AG09309 (cell line): ENCODE measurements at places on chromosomes 7 and 10.

DNA sequence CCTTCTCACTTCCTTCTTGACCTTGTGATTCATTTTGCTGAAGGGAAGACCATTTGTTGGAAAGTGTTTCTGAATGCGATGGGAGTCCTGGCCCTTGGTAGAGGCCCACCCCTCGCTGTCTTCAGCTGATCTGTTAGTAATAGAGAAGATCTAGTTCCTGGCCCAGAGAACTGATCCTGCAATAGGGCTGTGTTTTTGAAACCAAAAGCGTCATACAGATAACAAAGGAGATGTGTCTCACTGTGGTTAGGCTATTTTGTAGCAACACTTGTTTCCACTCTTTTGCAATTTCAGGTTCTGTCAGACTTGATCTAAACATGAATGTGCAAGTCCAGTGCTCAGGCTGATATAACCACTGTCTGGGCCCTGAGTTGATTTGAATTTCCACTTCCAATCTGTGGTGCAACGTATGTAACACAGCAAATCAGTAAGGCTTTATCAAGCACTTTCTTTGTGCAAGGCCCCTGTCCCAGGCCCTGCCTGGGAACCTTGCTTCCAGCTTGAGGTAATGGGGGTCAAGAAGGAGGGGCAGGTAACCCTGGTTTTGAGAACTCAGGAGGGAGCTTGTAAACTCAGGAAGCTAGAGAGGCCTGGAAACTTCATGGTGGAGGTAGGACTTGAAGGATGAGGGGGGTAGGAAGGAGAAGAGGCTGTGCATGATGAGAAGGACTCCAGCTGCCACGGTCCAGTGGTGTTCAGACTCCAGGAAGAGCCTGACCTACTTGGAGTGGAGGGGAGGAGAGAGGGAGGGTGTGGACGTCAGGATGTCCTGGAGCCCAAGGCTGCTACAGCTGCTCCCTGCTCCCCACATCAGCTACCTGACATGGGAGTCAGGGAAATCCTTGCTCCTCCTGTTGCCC, 42.2 kb upstream of the SRGN start:
- peak; percentile 80 for DNase-seq

GRCh38 chr7:87420173-87420572, 55.3 kb downstream of the ABCB4 start:
- DNase-seq: no peak

DNA sequence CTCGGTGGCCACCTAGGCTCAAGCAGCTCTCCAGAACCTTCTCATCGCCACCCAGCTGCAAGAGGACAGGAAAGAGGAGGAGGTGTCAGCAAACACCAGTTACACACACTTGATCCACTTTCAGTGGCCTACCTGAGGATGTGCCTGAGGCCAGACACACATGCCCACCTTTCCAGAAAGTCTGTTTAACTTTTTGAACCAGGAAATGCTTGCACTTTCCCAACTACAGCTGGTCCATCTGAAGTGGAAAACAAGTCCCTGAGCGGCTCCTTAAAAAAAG, 15.7 kb upstream of the CYREN start:
- DNase-seq: no peak

- DNase-seq: no peak
These were observed 376.9 kb downstream of the PHTF2 start for GRCh38 chr7:78175330-78176100.

DNA sequence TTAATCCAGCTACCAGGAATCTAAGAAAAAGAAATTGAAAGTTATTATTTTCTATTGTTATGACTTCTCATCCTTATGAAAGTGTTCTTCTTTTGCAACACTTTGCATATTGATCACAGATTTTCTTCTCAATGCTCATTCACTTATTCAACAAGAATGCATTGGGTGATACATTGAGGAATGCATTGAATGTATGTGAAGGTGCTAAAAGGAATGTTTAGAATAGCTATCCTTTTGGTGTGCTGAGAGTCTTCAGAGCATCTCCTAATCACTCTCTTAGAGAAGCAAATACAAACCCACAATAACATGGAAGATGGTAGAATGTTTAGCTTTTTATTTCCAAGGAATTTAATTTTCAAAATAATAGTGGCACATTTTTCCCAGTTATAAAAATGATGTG, 122.1 kb upstream of the KMT2E start:
- no peak for DNase-seq
